ENCODE measurements at places on chromosomes 7 and 10. TPM values are rescaled to one million over a fixed set of nuclear protein-coding genes. Genes with fewer than 3 reads are reported as not detected.

DNA sequence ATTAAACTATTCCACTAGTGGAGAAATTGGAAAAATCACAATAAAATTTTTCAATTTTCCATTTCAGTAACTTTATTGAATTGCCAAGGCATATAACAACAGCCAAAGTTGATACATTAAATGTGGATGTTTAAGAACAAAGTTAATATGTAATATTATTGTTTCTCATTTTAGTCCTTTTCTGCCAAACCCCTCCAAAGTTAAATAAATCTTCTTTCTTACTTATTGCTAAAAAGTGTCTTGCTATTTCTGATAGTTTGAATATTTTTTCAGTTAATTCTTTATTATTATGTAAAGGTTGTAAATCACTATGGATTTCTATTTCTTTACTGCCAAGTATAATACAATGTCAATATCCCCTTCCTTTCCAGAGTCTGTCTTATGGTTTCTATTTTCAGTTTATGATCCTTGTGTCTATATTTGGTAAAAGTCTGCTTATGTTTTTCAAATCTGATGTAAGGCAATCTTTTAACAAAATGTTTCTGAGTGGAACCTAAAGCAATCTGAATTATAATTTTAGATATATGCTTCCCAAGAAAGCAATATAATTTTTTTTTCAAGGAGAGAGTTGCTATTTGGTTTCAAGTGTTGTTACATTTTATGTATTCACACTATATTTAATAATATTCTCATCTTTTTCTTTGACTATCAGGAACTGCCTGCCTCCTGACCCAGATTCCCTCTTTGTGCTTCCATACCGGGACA, 80.3 kb upstream of the RHOBTB1 start:
- no peaks in the 10 kb centered on the region for H3K27me3 ChIP-seq
- H3K4me3 ChIP-seq = no peak overlapping the region
- H3K27ac ChIP-seq = no peak overlapping the region
- no peak for DNase-seq
- H3K36me3 ChIP-seq = no peaks in the 10 kb centered on the region

DNA sequence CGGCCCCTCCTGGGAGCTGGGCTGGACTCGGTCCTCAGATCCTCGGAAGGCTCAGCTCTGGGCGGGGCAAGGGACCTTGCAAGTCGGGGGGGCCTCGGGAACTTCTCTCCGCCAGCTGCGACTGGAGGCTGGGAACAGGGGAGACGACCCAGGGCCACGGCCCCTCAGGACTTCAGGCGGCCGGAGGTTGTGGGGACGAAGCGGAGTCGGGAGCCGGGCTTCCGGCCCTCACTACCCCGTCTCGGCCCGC, 2.6 kb downstream of the ADIRF start:
- H3K27ac ChIP-seq = peak overlapping the region; percentile 69
- H3K4me3 ChIP-seq = peak overlapping the region; percentile 39
- H3K4me1 ChIP-seq = peaks cover 9% of the 10 kb centered on the region
- H3K27me3 ChIP-seq = no peaks in the 10 kb centered on the region
- no peak for DNase-seq

- H3K36me3 ChIP-seq = no peaks in the 10 kb centered on the region
- no peak overlapping the region for H3K27ac ChIP-seq
- DNase-seq = no peak
- no peaks in the 10 kb centered on the region for H3K27me3 ChIP-seq
- H3K4me1 ChIP-seq = no peaks in the 10 kb centered on the region
- H3K4me3 ChIP-seq = no peak overlapping the region
Observed at GRCh38 chr10:33986016-33986415, 651.5 kb upstream of the NRP1 start.

GRCh38 chr10:33487014-33487776, 152.7 kb upstream of the NRP1 start:
- no peaks in the 10 kb centered on the region for H3K27me3 ChIP-seq
- DNase-seq = no peak

- H3K4me1 ChIP-seq = peaks cover 9% of the 10 kb centered on the region
- no peaks in the 10 kb centered on the region for H3K27me3 ChIP-seq
- H3K36me3 ChIP-seq = no peaks in the 10 kb centered on the region
- no peak overlapping the region for H3K4me3 ChIP-seq
Observed at GRCh38 chr7:51290702-51291540, 25.7 kb downstream of the COBL start.

DNA sequence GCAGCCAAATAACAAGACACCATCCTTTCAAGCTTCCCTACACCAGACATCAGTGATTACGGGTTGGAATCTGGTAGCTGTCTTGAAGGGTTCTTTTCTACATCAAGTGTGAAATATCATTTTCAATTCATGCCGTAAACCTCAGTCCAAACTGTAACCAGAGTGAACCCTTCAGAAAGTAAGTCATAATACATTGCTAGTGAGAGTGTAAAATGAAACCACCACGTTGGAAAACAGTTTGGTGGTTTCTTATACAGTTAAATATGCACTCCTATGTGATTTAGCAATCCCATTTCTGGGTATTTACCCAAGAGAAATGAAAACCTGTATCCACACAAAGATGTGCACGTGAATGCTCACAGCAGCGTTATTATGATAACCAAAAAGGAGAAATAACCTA, 25.6 kb upstream of the ZC3HAV1L start:
- DNase-seq = no peak
- H3K4me3 ChIP-seq = no peak overlapping the region

GRCh38 chr7:113131367-113131766, 13.0 kb upstream of the SMIM30 start:
- H3K4me3 ChIP-seq = no peak overlapping the region
- H3K27ac ChIP-seq = no peak overlapping the region
- no peak for DNase-seq
- H3K27me3 ChIP-seq = no peaks in the 10 kb centered on the region
- no peaks in the 10 kb centered on the region for H3K36me3 ChIP-seq

DNA sequence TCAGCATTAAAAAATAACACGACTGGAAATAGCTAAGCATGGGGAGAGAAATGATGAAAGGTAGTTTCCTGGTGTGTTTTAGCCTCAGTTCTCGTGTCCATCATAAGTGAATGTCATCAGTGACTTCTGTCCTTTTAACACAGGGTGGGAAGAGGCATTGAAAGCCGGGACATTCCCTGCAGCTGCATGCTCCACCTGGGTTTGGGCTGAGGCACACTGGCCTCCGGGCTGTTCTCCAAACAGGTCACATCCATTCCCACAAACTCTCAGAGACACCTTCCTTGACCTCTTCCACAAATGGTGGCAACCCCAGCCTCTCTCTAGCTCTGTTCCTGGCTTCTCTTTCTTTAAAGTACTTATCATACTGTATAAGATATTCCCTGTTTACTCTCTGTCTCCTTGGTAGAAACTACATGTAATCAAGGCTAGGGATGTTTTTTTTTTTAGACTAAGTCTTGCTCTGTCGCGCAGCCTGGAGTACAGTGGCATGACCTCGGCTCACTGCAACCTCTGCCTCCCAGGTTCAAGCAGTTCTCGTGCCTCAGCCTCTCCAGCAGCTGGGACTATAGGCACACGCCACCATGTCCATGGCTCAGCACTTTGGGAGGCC, 22.6 kb downstream of the BAIAP2L1 start:
- no peak overlapping the region for H3K4me3 ChIP-seq
- no peak for DNase-seq
- no peak overlapping the region for H3K27ac ChIP-seq
- no peaks in the 10 kb centered on the region for H3K27me3 ChIP-seq

DNA sequence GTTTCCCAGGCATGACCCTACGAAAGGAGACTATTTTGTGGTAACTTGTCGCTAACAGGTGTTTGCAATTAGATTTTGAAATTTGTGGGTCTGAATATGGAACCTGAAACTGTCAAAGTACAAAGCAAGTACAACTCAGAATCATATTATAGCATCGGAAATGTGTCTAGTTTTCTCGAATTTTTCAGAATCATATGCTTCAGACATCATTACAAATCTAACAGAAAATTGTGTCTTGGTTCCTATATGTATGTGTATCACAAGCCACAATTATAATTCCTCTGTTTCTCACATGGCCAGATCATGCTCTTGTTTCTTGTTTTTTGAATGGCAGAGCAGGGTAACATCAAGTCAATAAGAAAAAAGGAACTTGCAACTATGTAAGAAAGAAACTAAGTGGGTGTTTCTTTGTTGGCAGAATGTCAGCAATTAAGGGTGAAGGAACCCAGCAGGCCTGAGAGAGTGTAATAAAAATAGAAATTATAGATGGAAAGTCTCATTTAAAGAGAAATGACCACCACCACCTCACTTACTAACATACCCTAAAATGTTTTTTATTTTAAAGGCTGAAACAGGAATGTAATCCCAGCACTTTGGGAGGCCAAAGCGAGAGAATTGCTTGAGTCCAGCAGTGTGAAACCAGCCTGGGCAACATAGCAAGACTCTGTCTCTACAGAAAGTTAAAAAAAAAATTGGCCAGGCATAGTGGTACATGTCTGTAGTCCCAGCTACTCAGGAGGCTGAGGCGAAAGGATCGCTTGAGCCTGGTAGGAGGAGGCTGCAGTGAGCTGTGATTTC, 51.3 kb downstream of the PRTFDC1 start:
- H3K36me3 ChIP-seq = no peaks in the 10 kb centered on the region
- H3K4me1 ChIP-seq = no peaks in the 10 kb centered on the region
- DNase-seq = no peak
- peak overlapping the region; percentile 58 for H3K27ac ChIP-seq
- H3K27me3 ChIP-seq = no peaks in the 10 kb centered on the region
- no peak overlapping the region for H3K4me3 ChIP-seq

DNA sequence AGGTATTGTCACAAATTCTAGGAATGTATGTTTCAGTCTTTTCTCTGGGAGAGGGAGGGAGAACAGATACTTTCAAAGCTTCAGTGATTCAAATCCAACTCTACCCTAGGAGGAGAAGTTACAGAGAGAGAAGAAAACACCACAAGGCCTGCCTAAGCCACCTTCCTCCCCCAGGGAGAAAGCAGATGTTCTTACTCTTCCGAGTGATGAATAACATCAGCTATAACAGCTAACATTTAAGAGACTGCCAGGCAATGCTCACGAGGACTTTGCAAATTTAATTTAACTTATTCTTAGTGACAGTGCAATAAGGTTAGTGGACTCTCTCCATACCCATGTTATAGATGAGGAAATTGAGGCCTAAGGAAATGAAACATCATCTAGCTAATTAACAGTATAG, 36.8 kb downstream of the TAS2R41 start:
- DNase-seq = no peak
- H3K27ac ChIP-seq = no peak overlapping the region
- H3K4me1 ChIP-seq = no peaks in the 10 kb centered on the region
- no peaks in the 10 kb centered on the region for H3K27me3 ChIP-seq
- no peaks in the 10 kb centered on the region for H3K36me3 ChIP-seq
- H3K4me3 ChIP-seq = no peak overlapping the region

GRCh38 chr10:5449823-5450222, 37.5 kb downstream of the NET1 start:
- H3K36me3 ChIP-seq = peaks cover 22% of the 10 kb centered on the region
- H3K4me3 ChIP-seq = peak overlapping the region; percentile 40
- peaks cover 3% of the 10 kb centered on the region for H3K4me1 ChIP-seq
- DNase-seq = no peak
- H3K27ac ChIP-seq = peak overlapping the region; percentile 79
- H3K27me3 ChIP-seq = no peaks in the 10 kb centered on the region

DNA sequence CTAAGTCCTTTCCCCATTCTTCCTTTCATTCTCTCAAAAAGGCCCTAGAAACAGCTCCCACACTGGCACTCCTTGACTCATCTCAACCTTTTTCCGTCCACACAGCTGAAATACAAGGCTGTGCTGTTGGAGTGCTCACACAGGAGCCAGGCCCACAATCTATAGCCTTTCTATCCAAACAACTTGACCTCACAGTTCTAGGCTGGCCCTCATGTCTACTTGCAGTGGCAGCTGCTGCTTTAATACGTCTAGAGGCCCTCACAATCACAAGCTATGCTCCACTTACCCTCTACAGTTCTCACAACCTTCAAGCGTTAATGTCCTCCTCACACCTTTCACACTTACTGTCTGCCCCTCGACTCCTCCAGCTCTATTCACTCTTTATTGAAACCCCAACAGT, 12.0 kb upstream of the LRRC61 start:
- no peak for DNase-seq
- H3K36me3 ChIP-seq = no peaks in the 10 kb centered on the region
- no peaks in the 10 kb centered on the region for H3K4me1 ChIP-seq
- H3K4me3 ChIP-seq = no peak overlapping the region

GRCh38 chr7:5172196-5172775, 17.7 kb upstream of the WIPI2 start:
- no peaks in the 10 kb centered on the region for H3K36me3 ChIP-seq
- no peaks in the 10 kb centered on the region for H3K4me1 ChIP-seq
- H3K4me3 ChIP-seq = no peak overlapping the region
- H3K27me3 ChIP-seq = no peaks in the 10 kb centered on the region
- no peak overlapping the region for H3K27ac ChIP-seq
- DNase-seq = no peak

GRCh38 chr7:115708013-115708341, 322.6 kb downstream of the TFEC start:
- no peak overlapping the region for H3K4me3 ChIP-seq
- DNase-seq = no peak
- no peak overlapping the region for H3K27ac ChIP-seq
- H3K4me1 ChIP-seq = no peaks in the 10 kb centered on the region

DNA sequence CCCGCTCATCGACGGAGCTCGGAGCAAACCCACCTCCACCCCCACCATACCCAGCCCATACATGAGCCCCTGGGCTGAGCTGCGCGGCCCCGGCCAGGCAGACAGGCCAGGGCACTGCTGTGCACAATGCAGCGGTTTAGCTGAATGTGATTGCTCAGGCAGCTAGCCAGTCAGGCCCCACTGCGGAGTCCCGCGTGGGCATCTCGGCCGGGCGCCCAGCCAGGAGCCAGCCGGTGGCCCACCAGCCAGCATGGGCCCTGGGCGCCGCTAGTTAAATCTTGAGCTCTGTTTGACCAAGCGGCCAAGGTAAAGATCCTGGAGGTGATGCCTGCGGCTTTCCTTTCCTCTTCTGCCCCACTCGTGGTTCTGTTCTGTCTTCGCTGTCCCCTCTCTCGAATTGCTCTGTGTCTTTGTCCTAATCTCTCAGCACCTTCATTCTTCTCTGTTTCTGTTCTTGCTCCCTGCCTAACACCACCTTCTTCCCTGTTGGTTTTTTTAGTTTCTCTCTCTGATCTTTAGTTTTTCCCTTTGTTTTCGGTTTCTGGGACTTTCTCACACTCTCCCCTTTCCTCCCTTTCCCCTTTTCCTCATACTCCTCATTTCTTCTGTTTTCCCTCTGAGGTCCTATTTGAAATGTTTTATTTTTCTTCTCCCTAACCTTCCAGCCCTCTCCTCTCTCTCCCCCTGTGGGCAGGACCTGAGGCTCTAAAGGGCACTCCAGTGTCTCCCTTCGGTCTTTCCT, 6.6 kb downstream of the UFSP1 start:
- H3K27me3 ChIP-seq = no peaks in the 10 kb centered on the region
- no peak overlapping the region for H3K27ac ChIP-seq
- peaks cover 4% of the 10 kb centered on the region for H3K4me1 ChIP-seq
- no peak for DNase-seq
- peaks cover 31% of the 10 kb centered on the region for H3K36me3 ChIP-seq

GRCh38 chr7:102310414-102310815, 23.7 kb downstream of the SH2B2 start:
- H3K27ac ChIP-seq = no peak overlapping the region
- H3K27me3 ChIP-seq = no peaks in the 10 kb centered on the region
- no peak overlapping the region for H3K4me3 ChIP-seq
- no peaks in the 10 kb centered on the region for H3K36me3 ChIP-seq

The CPEB3 gene
- total RNA-seq = 4.4 TPM

The HABP2 gene
- 0.79 TPM for total RNA-seq

The NUTM2E gene
- not detected for total RNA-seq

The MNX1 gene
- total RNA-seq = 27.4 TPM

The VSTM2A gene
- total RNA-seq = 4.2 TPM

The FBXL13 gene
- total RNA-seq = 0.17 TPM

The AFAP1L2 gene
- total RNA-seq = 13.7 TPM

The NXPH1 gene
- total RNA-seq = 0.30 TPM

The SVOPL gene
- total RNA-seq = 0.58 TPM

The KIF11 gene
- 31.6 TPM for total RNA-seq

The POM121C gene
- 28.4 TPM for total RNA-seq

The ARMC3 gene
- total RNA-seq = not detected
